ENCODE measurements at places on chromosomes 7 and 10.

DNA sequence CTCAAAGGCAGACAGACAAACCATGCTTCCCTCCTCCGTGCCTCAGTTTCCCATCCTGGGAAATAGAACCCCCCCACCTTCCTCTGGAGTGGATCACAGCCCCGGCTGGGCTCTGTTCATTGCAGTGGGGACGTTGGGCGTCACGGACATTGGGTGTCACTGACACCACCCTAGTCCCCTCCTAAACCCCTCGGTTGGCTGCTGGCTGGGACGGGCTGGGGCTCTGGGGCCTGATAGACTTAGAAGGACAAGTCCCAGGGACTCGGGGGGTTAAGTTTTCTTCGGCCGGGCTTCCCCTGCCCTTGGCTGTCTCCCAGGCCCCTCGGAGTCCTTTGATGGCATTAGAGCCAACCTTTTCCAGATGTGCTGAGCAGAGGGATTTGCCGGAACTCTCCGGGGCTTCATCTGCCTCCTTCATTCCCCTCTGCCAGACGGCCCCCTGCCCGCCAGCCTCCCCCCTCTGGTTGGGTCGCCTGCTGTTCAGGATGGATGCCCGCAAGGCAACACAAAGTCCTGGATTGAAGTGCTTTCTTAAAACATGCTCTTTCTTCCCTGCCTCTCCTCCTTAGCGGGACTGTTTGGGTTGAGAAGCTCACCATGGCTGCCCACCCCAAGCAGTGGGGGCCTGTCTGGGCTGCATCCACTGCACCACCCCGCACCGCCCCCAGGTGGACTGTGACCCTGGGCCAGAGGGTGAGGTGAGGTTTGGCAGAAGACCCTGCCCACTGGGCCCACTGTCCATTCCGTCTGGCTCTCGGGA is 73.0 kb downstream of the COL26A1 start:
- DNase-seq = no peak

- peak; percentile 2 for DNase-seq
These were observed 94.4 kb upstream of the STEAP4 start for GRCh38 chr7:88401009-88401623.

DNA sequence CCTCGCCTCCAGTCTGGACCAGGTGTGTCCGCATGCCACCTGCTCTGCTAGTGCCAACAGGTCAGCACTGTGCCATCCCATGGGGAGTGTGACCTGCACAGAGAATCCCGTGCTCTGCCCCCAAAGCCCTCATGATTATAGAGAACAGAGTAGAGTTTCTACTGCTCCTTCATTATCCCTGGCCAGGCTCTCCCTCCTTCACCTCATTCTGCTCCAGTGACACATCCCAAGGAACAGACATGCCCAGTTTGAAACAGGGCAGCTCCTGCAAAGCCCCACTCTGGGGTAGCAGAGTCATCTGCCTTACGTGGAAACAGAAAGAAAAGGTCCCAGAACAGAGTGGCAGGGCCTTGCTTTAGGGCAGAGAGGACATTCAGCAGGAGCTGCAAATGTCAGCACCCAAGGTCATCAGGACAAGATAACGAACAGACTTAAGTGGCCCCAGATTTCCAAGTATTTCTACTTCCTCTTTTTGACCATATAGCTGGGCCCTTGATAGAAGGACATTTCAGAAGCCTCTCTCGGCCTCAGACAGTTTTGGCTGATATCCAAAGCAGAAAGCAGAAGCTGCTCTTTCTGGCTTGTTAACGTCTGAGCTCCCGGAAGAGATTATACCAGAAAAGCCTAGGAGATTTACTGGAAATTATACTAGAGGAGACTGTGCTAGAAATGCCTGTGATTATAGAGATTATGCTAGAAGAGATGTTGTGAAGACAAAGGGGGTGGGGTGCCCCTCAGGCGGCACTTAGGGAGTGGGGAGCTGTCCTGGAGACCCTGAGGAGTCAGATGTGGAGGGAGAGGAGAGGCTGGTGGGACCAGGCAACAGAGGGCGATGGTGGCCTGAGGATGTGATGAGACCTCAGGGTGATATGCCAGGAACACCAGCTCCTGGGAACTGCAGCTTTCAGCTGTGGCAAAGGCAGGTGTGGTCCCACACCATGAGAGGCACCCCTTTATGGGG is 12.6 kb downstream of the TMEM176B start:
- DNase-seq = peak; percentile 57

- DNase-seq = no peak
These were observed 102.7 kb downstream of the CSTF2T start for GRCh38 chr10:51596695-51597094.

DNA sequence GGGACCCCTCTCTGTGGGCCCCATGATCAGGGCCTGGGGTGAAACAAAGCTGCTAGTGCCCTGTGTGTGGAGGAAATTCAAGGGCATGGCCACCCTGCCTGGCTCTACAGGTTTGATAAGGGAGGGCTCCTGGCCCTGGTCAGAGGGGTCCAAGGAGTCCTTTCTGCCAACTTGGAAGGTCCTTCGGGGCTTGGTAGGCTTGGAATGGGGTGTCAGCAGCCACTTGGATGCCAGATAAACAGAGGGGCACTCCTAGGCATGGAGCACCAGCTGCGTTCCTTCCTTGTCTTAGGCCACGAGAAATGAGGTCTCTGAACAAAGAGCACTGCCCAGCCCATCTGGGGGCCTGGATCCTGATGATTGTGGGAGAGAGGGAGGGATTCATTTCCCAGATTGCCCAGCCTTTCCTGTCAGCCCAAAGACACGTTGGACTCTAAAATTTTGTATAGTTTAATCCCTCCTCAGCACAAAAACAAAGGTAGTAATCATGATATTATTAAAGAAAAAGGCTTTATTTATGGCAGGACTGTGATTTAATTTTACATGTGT is 5.1 kb downstream of the MTURN start:
- DNase-seq = no peak

DNA sequence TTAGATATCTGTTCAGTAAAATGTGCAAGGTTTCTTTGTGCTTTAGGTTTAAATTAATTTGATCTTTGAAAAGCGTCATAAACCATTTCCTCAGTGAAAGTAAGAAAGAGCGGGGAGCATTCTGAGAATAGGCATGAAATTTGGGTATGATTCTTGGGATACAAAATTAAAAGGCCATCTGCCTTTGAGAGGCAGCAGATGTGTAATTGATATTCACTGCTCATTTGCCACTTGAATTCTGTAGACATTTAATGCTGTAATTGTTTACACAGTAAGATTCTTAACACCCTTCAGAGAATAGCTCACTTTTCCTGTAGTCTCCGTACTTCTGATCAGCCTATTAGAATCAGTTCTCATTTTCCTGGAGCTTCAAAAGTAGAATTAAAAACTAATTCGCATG is 18.7 kb downstream of the FRMD4A start:
- no peak for DNase-seq

DNA sequence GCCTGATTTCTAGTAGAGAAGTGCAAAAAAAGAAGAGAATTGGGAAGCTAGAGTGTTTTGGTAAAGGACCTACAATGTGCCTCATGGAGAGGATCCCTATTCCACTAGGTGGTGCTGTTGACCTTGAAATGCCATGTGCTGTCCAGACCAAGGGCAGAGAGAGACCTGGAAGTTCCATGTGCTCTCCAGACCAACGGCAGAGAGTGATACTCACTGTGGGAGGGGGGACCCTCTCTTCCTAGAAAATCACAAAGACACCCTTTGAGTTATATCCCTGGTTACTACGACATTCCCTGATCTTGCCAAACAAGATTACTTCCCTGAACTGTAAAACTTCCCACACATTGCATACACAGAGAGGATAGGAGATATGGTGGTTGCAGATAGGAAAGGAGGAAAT is 212.7 kb upstream of the ZNF804B start:
- DNase-seq = peak; percentile 21

GRCh38 chr7:127897704-127898454 is 133.4 kb downstream of the LRRC4 start:
- no peak for DNase-seq

DNA sequence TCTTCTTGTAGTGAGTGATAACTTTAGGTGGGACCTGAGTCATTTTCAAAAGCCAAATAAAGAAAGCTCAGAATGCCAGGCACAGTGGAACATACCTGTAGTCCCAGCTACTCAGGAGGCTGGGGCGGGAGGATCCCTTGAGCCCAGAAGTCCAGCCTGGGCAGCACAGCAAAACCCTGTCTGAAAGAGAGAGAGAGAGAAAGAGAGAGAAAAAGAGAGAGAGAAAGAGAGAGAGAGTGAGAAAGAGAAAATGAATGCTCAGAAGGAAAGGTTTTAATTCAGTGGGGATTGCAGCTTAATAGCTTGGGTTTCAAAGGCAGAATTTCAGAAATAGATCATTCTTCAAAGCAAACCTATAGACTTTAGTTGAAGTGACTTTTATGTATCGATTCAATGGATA is 25.7 kb downstream of the GPNMB start:
- DNase-seq = no peak

GRCh38 chr10:79182781-79183467 is 114.2 kb downstream of the ZMIZ1 start:
- DNase-seq = no peak

DNA sequence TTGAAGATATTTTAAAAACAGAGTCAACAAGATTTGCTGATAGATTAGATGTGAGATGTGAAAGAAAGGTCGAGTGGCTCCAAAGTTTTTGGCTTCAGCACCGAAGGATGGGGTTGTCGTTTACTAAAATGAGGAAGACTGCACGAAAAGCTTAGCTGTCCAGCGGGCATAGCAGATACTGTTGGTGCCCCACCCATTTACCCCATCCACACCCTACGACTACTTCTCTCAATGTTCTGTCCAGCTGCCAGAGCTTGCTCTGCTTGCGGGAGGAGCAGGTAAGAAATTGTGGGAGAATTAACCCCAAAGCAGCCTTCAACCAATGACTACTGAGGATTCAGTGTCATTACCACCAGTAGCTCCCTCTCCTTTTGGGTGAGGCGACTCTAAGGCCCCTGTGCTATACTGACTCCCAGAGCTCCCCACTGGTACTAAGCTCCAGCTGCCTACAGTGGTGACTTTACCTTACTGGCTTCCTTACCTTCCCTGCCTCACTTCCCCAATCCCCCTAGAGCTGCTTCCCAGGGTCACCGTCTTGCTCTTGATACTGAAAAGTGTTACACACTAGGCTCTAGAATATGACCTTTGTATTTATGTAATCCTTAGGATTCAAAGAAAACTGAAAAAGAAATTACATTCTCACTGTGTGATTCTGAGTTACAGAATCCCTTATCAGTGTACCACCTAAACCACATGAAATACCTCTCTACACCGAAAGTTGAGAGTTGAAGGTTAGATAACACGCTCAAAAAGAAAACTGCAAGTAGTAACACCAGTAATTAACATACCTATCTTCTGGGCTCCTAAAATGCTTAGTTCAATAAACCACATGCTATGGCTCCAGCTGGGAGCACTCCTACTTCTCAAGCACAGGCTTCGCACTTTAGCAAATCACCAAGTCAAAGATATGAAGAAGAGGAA is 22.3 kb downstream of the CACUL1 start:
- DNase-seq = no peak
